ENCODE measurements at places on chromosomes 11 and 22.

DNA sequence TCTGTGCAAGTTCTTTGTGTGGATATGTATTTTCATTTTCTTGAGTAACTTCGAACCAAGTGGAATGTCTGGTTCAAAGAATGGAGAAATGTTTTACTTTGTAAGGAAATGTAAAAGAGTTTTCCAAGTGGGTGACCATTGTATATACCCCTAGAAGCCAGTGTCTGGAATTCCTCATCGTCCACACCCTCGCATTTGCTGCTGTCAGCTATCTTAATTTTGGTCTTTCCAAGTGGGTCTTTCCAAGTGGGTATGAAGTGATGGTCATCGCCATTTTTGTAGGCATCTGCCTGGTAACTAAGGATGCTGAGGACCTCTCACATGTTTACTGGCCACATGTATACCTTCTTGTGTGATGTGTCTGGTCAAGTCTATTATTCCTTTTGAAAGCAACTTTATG lies 547.5 kb downstream of the TBC1D22A start:
- no peak for DNase-seq

GRCh38 chr11:1112351-1113191 lies 37.9 kb downstream of the MUC2 start:
- DNase-seq: no peak

DNA sequence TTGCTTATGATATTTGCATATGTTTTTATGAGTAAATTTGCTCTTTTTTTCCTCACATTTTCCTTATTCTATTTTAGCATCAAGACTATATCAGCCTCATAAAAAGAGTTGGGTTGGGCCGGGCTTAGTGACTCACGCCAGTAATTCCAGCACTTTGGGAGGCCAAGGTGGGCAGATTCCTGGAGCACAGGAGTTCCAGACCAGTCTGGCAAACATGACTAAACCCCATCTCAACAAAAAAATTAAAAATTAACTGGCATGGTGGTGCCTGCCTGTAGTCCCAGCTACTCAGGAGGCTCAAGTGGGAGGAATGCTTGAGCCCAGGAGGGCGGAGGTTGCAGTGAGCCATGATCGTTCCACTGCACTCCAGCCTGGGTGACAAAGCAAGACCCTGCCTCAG lies 148.8 kb upstream of the ANO5 start:
- no peak for DNase-seq

- no peak for DNase-seq
Measured at GRCh38 chr22:50584106-50585096, 1.8 kb upstream of the CHKB start.

DNA sequence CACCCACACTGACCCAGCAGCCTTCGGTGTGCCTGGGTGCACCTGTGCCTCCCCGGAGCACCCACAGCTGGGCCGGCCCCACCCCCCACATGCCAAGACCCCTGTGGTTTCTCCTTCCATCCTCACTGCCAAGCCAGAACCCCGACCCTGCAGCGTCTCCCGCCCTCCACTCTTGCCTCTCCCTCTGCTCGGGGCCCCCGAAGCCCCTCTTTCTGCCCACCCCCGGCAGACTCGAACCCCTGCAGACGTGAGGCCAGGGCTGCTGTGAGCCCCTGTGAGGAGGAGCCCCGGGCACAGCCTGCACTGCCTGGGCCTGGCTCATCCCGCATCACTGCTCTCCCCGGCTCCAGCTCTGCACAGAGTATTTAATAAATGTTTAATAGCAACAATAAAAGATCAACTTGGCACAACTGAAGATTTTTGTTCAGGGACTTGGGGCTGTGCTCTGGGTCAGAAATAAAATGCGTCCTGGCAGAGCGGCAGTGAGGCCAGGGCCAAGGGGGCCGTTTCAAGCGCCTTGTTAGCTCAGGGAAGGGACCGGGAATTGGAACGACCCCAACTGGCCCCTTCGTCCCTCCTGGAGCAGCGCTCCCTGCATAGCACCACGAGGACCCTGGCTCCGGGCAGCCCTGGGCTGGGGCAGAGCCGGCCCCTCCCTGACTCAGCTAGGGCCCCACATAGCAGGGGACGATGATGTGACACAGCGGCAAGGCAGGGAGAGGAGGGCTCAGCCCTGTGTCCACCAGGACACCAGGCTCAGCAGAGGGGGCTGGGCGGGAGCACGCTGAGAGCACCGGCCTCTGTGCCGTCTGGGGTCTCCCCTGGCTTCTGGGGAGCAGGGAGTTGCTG lies 520.8 kb downstream of the BRD1 start:
- no peak for DNase-seq

DNA sequence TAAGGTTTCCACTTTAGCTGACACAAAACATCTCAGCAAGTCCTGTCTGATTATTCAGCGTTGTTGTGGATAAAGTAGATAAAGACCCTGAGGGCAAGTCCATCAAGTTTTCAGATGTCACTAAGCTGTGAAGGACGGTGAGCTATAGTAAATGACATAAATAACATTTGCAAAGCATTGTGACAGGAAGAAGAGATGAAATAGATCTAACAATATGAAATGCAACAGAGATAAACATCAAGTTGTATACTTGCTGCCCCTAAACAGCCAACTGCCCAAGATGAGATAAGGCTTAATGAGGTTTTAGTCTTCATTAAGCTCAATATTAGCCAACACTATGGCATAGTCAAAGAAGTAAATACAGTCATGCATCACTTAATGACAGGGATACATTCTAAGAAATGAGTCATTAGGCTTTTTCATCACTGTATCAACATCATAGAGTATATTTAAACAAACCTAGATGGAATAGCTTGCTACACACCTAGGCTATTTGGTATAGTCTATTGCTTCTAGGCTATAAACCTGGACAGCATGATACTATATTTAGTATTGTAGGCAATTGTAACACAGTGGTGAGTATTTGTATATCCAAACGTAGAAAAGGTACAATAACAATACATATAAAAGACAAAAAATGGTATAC lies 625.1 kb upstream of the ANO5 start:
- no peak for DNase-seq

DNA sequence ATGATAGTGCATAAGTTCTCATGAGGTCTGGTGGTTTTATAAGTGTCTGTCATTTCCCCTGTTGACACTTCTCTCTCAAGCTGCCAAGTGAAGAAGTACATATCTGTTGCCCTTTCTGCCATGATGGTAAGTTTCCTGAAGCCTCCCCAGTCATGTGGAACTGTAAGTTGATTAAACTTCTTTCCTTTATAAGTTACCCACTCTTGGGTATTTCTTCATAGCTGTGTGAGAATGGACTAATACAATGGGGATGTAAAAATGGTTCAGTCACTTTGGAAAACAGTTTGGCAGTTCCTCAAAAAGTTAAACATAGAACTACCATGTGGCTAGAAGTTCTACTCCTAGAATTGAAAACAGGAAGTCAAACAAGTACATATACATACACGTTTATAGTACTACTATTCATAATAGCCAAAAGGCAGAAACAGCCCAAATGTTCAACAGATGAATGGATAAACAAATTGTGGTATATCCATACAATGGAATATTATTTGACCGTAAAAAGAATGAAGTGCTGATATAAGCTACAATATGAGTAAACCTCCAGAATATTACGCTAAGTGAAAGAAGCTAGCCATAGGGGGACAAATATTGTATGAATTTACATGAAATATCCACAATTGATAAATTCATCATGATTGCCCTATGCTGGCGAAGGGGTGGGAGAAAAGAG lies 16.0 kb upstream of the DKK3 start:
- DNase-seq: no peak

GRCh38 chr11:115886422-115886733 lies 382.2 kb upstream of the CADM1 start:
- DNase-seq: no peak

DNA sequence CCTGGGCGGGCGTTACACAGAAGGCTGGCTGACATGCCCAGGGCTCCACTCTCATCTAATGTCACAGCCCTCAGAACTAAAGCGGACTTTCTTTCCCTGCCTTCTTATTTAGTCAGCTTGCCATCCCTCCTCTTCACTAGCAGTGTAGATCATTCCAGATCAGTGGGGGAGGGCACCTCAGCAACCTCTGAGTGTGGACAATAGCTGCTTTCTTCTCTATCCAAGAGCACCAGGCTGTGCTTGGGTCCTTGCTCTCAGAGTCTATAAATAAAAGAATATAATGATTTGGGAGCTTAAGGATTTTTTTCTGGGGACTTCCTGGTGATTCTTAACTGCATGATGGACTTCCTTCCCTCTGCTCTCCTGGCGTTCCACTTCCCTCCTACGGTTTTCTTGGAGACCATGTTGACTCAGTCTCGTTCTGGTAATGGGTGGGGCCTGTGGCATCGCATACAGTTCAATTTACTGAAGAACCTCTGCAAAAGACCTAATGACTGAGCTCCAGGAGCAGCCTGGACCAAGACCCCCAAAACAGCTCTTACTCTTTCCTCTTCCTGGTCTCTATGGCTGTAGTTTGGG lies 2.9 kb upstream of the HMBS start:
- DNase-seq: no peak

GRCh38 chr11:26572770-26573402 lies 823 bp upstream of the MUC15 start:
- DNase-seq: no peak

- no peak for DNase-seq
Measured at GRCh38 chr11:47667135-47667534, 24.8 kb upstream of the MTCH2 start.

DNA sequence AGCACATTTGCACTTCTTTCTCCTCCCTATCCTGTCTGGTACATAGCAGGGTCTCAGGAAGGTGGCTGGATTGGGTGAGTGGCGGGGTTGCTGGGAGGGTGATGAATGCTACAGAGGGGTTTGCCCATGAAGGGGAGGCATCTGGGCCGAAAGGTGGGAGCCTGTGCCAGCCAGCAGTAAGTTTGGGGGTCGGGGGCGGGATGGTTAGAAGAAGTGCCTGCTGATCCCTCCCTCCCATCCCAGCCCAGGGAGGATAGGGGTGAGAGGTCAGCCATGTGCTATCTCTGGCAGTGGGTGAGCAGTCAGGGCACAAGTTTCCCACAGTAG lies 2.8 kb downstream of the CD82 start:
- no peak for DNase-seq

DNA sequence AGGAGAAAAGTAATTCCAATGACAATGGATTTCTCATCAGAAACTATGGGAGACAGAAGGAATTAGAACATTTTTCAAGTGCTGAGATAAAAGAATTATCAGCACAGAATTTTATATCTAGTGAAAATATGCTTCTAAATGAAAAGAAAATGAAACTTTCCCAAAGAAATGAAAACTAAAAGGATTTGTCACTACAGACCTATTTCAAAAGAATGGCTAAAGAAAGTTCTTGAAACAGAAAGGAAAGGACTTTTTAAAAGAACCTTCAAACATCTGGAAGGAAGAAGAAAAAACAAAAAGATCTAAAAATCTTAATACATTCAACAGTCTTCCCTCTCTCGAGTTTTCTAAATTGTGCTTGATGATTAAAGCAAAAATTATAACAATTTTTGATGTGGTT lies 255.4 kb downstream of the FAM76B start:
- DNase-seq: no peak

DNA sequence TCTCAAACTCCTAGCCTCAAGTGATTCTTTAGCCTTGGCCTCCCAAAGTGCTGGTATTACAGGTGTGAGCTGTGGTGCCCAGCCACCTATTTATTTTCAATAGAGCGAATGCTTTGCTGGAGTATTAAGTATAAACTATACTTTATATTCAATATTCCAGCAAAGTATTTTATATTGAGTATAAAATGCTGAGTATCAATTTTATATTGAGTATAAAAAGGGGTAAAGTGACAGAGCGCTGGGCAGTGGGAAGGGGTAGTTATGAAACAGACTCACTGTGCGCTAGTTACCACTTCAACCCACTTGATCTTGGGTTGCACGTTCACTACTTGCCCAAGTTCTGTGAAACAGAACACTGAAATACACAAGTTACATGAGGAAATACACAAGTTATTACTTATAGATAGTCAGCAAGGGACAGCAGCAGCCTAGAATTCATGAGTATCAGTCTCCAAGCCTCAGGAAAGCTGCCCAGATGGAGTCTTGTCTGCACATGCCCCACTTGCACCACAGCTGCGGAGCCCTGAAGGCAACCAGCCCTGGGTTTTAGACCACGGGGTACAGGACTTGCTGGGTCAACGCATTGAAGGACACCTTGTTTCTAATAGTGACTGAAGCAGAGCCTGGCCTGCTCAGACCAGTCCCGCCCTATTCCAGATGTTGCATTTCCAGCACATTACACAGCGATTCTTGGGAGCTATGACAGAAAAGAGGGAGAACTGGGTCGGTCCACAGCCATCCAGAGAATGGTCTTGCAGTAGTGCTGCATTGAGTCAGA lies 51.6 kb upstream of the SYT13 start:
- no peak for DNase-seq

- no peak for DNase-seq
Measured at GRCh38 chr11:83319346-83319745, 33.2 kb upstream of the CCDC90B start.

- no peak for DNase-seq
Measured at GRCh38 chr22:47034905-47035419, 272.5 kb downstream of the TBC1D22A start.

DNA sequence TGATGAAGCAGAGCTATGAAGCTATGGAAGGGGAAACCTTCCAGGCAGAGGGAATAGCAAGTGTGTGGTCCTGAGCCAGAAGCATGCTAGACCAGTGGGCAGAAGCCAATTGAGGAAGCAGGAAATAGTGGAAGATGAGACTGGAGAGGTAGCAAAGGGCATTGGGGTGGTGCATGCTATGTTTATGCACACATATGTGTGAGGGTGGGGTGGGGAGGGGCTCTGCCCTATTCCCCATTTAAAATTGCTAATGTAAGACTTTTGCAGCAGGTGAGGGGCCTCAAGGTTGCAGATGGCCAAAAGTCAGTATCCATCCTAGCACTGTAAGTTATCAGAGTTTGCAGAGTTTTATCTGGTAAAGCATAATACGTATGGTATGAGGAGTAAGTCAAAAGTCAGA lies 626.6 kb upstream of the KIRREL3 start:
- DNase-seq: no peak

GRCh38 chr11:69666752-69667536 lies 8.2 kb downstream of the LTO1 start:
- no peak for DNase-seq

GRCh38 chr22:27088026-27088425 lies 430.6 kb downstream of the MIAT start:
- DNase-seq: peak; percentile 93

DNA sequence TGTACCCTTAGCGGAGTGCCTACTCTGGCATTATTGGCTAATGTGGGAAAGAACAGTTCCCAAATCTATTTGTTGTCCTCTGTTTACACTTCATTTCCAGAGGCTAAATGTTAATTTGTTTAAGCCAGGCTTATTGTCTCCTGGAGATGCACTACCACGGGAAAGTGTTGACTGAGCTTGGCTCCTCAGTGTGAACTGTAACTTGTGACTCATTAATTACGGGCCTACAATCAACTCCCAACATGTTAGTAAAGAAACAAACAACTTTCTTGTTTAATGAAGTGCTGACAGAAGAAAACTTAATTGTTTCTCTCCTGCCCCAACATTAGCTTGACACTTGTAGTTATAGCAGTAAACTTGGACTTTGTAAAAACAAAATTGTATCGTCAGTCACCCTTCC lies 130.4 kb downstream of the ATXN10 start:
- DNase-seq: no peak

- DNase-seq: no peak
Measured at GRCh38 chr11:127485541-127485940, 485.0 kb upstream of the KIRREL3 start.

GRCh38 chr11:76768088-76768908 lies 14.9 kb upstream of the TSKU start:
- peak; percentile 36 for DNase-seq

GRCh38 chr11:7592711-7593110 lies 78.9 kb downstream of the PPFIBP2 start:
- no peak for DNase-seq
